ENCODE measurements at places on chromosomes 16 and 17.

DNA sequence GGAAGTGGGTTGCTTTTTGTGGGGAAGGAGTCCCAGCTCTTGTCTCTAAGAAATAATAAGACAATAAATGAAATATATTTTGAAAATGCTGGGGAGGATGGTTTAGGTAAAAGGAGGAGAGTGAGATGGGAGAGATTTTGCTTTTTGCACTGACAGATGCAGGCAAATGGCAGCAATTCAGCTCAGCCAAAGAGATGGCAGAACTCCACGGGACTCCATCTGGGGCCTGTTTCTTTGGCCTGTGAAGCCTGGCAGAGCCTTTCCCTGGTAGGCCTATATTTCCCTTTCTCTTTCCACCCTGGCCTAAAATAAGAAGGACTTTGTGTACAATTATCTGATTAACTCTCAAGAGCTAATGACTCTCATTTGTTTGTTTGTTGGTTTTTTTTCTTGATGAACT, 1525.1 kb downstream of the CDH11 start:
- peak; percentile 98 for DNase-seq

GRCh38 chr17:74567397-74567796, at the start of gene CD300H:
Gene CD300H, minus strand, starts transcription at chr17:74567509.
- DNase-seq, result peak; percentile 89

DNA sequence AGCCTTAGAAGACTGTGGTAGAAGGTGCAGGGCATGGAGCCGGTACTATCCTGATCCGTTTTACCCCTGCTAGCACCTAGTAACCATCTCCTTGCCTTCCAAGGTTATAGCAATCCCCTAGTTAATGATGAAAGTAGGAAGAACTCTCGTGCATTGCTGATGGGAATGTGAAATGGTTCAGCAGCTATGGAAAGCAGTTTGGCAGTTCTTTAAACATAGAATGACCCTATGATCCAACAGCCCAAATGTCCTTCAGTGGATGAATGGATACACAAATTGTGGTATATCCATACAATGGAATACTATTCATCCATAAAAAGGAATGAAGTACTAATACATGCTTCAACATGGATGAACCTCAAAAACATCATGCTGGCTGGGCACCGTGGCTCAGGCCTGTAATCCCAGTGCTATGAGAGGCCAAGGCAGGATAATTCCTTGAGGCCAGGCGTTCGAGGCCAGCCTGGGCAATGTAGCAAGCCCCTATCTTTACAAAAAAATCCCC, 6.2 kb upstream of the SRCIN1 start:
- DNase-seq, result no peak

GRCh38 chr17:45112559-45113423, 19.5 kb downstream of the PLCD3 start:
- DNase-seq, result no peak

- peak; percentile 16 for DNase-seq
Observed at GRCh38 chr16:27326738-27327585, 13.2 kb downstream of the IL4R start.

DNA sequence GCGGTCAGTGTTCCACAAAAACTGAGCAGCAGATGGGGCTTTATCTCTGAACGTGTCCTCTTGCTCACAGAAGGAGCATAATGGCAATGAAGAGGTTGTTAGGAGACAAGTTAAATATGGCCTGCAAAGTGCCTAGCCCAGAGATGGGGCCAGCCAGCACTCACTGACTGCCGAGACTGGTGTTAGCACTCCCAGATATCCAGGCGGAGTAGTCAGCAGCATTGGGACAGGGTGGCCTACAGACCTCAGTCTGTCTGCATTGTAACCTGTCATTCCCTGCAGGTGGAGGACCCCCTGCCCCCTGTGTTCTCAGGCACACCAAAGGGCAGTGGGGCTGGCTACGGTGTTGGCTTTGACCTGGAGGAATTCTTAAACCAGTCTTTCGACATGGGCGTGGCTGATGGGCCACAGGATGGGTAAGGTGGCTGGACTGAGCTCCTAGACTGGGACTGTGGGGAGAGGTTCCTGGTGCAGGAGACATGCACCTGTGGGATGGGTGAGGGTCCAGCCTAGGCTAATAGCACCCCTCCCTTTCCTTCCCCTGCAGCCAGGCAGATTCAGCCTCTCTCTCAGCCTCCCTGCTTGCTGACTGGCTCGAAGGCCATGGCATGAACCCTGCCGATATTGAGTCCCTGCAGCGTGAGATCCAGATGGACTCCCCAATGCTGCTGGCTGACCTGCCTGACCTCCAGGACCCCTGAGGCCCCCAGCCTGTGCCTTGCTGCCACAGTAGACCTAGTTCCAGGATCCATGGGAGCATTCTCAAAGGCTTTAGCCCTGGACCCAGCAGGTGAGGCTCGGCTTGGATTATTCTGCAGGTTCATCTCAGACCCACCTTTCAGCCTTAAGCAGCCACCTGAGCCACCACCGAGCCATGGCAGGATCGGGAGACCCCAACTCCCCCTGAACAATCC, 4.2 kb downstream of the MFAP4 start:
- DNase-seq, result peak; percentile 45

DNA sequence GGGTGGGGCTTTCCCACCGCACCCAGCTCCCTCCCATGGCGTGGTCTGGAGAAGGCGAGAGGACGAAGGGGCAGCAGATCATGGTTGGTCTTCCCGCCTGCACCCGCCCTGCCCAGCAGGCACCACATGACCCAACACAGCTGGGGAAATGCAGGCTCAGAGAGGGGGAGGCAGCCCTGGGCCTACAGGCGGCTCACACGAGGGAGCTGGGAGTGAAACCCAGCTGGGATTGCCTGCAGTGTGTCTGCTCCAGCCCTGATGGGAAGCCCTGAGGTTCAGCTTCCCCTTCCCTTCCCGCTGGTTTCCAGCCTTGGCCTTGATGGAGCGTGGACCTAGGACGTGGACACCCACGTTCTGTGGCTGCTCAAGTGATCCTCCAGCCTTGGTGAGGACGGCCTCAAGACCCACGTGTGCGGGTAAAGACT, 20.0 kb upstream of the PABPN1L start:
- no peak for DNase-seq

DNA sequence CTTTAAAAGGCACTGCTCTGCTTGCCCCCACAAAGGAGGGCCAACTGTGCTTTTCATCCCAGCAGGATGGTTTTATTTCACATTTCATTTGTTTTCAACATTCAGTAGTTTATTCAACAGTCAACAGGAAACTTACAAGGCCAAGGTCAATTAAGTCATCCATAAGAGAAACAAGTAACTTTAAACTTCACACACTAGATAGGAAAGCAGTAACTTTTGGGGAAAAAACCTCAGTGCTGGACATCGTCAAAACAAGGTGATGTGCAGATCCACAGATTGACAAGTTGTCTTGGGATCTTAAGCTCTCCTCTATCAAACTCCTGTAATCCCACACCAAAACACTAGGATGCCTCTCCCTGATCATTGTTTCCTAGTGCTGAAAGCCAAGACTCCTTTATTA, 18.5 kb downstream of the NFE2L1 start:
- DNase-seq, result no peak

- peak; percentile 31 for DNase-seq
Observed at GRCh38 chr17:49676276-49676868, 1.5 kb downstream of the SPOP start.

DNA sequence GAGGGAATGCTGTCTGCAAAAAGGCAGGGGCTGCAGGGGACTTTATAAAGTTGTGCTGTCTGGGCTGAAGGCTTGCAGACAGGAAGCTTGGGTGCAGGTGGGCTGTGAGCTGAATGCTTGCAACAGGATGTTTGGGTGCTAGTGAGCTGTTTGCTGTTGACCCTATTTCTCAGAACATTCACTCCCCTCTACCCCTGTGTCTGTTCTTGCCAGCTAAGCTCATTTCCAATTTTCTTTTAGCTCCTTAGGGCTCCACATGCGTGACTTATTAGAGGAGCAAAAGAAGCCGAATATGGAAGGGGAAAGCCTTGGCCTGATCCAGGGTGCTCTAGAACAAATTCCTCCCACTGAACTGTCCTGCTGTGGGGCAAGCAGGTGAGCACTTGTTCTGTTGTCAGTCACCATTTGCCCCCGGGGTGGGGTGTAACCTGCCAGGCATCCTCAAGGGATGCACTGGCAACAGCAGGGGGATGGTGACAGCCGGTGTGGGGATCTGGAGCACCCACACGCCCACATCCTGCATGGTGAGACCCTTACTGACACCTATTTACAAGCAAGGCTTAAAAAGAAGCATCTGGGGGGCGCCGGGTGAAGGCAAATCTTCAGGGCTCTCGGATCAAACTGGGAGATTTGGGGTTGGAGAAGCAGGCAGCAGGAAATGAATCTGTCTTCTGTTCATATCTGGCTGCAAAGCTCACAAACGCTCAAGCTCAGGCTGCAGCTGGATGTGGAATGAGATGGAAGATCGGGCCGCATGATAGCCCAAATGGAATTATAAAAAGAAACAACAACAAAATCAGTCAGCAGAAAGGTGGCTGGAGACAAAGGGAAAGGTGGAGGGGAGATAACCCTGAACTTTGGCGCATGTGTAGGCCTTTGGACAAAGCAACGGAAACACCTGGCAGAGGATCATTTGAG, 21.1 kb upstream of the NUP93 start:
- no peak for DNase-seq

- no peak for DNase-seq
Observed at GRCh38 chr16:79776243-79776847, 175.8 kb upstream of the MAF start.

GRCh38 chr16:84819644-84820304, at the start of gene CRISPLD2:
Gene CRISPLD2, plus strand, starts transcription at chr16:84819985. Its CDS starts 18,511 bp downstream, at chr16:84838496.
- DNase-seq, result peak; percentile 72

DNA sequence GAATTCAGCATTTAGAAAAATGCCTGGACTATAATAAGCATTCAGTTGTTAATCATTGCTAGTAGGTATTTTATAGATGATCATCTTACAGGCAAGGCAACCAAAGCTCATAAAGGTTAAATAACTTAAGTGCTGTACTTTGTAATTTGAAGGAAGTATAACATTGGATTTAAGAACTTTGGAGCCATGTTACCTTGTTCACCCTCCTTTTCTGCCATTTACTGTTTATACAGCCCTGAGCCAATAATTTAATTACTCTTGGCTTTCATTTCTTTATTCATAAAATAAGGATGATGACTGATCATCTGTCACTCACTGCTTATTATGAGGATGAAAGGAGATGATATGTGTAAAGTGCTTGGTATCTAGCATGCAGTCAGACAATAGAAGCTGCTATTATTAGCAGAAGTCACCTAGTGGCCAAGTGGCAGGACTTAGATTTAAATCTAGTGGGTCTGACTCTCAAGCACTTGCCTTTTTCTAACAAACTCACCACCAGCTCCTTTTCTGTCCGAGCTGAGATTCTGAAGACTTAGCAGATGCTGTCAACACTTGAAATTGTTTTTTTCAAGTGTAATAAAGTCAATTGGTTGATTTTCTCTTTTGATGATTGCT, 18.3 kb upstream of the DDX52 start:
- peak; percentile 0 for DNase-seq

GRCh38 chr16:27625050-27625697, 75.2 kb downstream of the KATNIP start:
- DNase-seq, result no peak

DNA sequence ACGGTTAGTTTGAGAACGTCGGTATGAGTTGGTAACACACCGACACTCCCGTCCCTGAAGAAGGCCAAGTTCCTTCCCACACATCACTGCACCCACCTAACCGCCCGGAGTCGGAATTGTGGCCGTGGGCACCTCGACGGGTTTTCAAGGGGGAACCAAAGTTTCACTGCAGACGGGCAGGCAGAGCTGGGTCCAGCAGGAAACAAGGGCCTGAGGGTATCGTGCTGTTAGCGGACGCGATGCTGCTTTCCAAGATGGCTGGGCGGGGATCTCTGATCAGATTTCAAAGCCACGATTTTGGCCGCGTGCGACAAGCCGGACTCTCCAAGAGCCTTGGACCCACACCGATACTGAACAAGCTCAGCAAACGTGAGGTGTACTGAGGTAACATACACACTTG, 82.3 kb upstream of the DOC2B start:
- DNase-seq, result no peak

- no peak for DNase-seq
Observed at GRCh38 chr16:24536671-24537070, 2.7 kb upstream of the RBBP6 start.

GRCh38 chr16:70725912-70726828, 40.3 kb upstream of the MTSS2 start:
- DNase-seq, result no peak

GRCh38 chr16:31458073-31458843, 1.0 kb upstream of the ARMC5 start:
- DNase-seq, result peak; percentile 39

DNA sequence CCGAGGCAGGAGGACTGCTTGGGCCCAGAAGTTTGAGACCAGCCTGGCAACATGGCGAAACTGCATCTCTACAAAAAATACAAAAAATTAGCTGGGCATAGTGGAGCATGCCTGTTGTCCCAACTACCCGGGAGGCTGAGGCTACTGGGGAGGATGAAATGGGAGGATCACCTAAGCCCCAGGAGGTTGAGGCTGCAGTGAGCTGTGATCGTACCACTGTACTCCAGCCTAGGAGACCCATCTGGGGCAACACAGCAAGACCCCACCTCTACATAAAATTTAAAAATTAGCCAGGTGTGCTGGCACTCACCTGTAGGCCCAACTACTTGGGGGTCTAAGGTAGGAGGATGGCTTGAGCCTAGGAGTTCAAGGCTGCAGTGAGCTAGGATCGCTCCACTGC, 1.8 kb downstream of the PAM16 start:
- no peak for DNase-seq

DNA sequence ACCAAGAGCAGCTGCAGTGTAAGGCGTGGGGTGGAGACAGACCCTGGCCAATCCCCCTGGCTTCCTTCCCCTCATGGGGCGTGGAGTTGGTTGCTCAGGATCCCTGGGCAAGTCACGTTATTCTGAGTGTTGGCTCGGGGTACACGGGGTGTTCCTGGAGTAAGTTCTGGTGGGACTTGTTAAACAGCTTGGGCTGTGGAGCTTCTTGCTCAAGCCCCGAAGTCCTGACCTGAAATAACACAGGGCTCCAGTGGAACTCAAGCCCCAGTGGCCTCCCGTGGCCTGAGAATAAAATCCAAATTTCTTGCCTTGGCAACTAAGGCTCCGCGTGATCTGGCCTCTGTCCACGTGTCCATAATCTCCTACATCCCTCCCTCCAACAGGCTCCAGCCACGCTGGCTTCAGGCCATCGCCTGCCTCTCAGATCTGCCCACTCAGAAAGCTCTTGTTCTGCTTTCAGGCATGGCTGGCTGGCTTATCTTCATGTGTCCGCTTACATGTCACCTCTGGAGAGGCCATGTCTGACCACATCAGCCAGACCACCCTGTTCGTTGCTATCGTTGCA, 49.3 kb upstream of the BCO1 start:
- peak; percentile 46 for DNase-seq

GRCh38 chr17:50953831-50954601, 87.9 kb upstream of the TOB1 start:
- DNase-seq, result no peak

Measured in G401 (cell line).